ENCODE measurements at places on chromosomes 5 and 9.

- no peak for DNase-seq
Measured at GRCh38 chr5:170923910-170924620, 62.2 kb downstream of the RANBP17 start.

GRCh38 chr5:3671337-3671736 lies 75.7 kb downstream of the IRX1 start:
- DNase-seq = no peak

DNA sequence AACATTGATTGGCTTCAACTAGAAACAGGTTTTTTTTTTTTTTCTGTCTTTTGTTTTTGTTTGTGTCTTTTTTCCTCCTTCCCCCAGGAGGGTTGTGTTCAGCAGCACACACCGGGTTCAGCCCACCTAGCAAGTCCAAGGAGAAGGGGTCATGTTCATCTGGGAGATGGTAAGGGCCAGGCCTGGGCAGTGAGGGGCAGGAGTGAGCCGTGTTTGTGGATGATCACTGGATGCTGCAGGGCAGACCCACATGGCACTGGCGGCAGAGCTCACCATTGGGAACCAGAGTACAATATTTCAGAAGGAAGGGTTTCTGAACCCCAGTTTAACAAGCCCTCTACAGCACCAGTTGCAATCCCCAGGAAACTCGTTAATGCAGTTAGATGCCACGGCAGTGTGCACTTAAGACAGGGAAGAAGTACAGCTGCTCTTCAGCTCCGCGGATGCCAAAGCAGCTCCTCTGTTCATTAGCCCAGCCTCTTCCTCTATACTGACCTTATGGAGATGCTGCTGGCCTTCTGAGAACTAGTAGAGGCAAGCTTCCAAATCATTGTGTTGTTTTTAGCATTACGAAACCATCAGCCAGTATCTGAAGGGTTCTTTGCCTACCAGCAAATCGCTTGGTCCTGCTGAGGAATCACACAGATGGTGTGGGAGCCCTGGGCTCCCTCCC lies 508.2 kb upstream of the WWC1 start:
- no peak for DNase-seq

GRCh38 chr5:176424181-176424580 lies 7.8 kb upstream of the CLTB start:
- no peak for DNase-seq

GRCh38 chr5:2912741-2913140 lies 161.3 kb upstream of the IRX2 start:
- DNase-seq = no peak
